ENCODE measurements at places on chromosomes 4 and X.

GRCh38 chr4:11480683-11481082, 52.0 kb upstream of the HS3ST1 start:
- DNase-seq: peak; percentile 80

GRCh38 chr4:10532155-10532554, 74.9 kb upstream of the ZNF518B start:
- no peak for DNase-seq

DNA sequence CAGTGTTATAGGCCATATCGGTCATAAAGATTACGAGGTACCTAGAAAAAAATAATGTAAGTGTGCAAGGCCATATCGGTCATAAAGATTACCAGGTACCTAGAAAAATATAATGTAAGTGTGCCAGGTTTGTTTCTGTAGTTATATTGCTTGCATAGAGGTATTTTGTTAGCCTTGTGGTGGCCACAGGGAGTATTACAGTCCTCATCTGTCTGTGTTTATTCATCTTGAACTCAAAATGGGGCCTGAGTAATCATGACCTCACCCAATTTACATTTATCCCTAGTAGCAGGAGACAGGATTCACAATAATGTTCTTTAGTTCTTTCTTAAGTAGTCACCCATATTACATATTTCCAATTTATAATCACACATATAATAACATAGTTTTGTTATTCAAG, 459.7 kb downstream of the MID1IP1 start:
- DNase-seq: no peak

DNA sequence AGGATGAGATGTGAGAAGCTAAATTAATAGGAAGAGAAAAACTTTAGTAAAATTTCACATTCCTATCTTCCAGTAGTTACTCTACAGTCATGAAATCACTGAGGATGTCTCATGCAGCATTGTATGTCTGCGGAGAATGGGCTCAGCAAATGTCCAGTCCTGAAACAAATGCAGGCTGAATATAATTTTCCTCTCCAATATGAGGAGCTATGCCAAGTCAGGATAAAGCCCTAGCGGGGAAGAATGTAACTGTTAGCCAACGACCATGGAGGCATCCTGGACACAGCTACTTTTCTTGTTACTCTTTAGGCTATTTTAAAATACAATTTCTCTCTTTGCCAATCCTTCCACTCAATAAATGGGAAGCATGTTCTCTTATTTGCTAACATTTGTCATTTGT, 127.7 kb downstream of the PRKX start:
- DNase-seq: no peak

- DNase-seq: no peak
These were observed 13.8 kb downstream of the GUCY1B1 start for GRCh38 chr4:155772459-155773195.

- DNase-seq: no peak
These were observed 840 bp upstream of the RPL34 start for GRCh38 chr4:108619372-108620100.

DNA sequence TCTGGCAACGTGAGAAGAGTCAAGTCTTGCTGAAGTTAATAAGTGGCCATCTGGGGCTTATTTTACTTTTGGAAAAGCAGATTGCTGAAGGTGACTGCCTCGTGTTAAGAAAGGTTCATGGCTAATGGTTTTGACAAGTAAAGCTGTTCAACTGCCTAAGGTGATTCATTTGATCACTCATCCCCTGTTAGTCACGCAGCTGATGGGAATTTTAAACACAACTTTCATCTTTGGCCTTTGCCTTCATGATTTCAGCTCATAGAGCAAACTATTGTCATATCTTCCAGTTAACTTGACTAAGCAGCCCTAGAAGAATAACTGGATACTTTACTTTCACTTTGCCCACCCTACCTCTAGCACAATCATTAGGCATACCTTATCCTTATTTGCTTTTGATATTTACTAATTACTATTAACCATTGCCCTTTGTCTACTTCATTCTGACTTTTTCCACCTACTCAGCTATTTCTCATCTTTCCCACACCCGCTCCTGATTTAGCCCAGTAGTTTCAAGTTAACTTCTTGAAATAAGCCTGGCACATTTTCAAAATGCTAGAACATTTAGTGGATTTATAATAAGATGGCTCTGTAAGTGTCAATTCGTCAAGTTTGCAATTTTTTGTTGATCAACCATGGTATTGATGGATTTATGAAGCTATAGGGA, 170.6 kb upstream of the S100G start:
- DNase-seq: no peak

DNA sequence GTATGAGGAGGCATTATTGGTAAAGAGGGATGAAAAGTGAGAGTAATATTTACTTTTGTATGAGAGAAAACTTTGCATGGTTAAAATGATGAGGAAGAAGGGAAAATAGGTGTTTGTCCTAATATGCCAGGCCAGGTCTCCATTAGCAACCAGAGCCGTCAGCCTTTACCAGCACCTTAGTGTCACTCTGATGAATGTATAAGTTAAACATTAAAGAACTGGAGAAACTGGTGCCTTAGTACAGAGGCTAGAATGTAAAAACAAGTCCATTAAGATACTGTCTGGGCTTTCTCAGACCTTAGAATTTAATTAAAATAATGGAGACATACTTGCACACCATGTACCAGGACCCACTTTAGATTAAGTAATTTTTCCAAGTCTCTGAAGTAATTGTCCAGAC, 222.3 kb downstream of the FAM47A start:
- no peak for DNase-seq

- no peak for DNase-seq
These were observed 1662.1 kb upstream of the TENM3 start for GRCh38 chr4:180581061-180581460.

DNA sequence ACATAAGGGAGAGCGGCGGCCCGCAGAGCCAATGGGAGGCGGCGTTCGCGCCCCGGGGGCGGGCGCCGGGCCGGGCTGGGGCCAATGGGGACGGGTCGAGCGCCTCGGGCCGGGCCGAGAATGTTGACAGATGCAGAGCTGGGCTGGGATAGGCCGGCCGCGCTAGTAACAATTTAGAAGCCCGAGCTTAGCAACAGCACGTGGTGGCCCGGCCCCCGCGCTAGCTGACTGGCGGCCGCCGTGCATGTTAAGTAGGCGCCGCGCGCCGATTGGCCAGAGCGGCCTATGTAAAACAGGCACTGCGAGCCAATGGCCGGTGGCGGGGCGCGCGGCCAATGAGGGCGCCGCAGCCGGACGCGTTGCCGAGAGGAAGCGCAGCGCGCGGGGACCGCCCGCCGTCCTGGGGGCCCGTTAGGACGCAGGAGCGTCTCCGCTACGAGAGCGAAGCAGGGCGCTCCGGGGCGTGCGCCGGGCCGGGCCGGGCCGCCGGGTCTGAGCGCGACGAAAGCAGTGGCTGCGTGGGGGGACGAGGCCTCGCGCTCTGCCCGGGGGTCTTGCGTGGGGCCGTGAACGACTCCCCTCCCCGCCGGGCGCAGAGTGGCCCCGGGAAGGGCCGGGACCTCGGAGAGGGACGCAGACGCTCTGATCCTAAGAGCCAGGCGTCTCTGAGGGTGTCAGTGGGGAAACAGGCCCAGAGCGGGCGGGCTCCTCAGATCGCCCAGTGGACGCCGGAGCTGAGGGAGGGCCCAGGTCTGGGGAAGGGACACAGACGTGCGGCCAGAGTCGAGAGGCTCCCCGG, 435 bp upstream of the MXD4 start:
- DNase-seq: peak; percentile 93

- DNase-seq: no peak
These were observed 45.4 kb downstream of the UGT2A3 start for GRCh38 chr4:68905939-68906779.

- DNase-seq: no peak
These were observed 54.3 kb downstream of the NRK start for GRCh38 chrX:105876658-105877057.

DNA sequence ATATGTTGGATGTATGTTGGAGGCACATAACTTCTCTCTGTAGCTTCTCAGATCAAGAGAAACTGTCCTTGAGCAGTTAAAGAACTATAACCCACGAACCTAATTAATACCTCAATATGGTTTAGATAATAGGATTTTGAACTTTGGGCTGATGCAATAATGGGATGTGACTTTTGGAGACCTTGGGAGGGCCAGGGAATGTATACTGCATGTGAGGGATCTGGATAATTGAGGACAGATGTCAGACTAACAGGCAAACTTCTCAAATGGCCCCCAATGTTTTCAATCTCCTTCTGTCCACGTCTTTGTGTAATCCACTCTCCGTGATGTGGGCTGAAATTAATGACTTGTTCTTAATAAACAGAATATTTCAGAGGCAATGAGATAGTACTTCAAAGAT, 202.2 kb upstream of the FAT4 start:
- no peak for DNase-seq

GRCh38 chr4:143184217-143184502, 557 bp upstream of the USP38 start:
- DNase-seq: no peak

- no peak for DNase-seq
These were observed 289.2 kb downstream of the NR3C2 start for GRCh38 chr4:148152868-148153625.

- DNase-seq: no peak
These were observed 1274.7 kb downstream of the ADGRL3 start for GRCh38 chr4:62474802-62475201.

- DNase-seq: no peak
These were observed 173.5 kb downstream of the DCLK2 start for GRCh38 chr4:150251752-150252190.

GRCh38 chrX:149516604-149517003, 11.5 kb upstream of the IDS start:
- no peak for DNase-seq

DNA sequence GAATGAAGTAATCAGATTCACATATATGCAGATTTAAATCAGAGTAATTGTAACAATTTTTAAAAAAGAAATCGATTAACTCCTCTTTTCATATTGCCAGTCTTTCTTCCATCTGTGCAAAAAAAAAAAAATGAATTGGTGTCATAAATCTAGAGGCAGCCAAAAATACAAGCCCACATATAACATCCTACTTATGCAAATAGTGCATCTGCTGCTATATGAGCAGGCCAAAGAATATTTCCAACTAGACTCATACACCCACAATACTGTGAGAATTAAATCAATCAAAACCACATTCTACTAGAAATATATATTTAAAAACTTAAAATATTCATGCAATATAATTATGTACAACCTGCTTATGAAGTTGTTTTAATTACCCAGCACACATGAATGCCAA, 298.1 kb upstream of the TRAM1L1 start:
- no peak for DNase-seq

GRCh38 chr4:23878912-23879732, 10.7 kb downstream of the PPARGC1A start:
- DNase-seq: no peak

DNA sequence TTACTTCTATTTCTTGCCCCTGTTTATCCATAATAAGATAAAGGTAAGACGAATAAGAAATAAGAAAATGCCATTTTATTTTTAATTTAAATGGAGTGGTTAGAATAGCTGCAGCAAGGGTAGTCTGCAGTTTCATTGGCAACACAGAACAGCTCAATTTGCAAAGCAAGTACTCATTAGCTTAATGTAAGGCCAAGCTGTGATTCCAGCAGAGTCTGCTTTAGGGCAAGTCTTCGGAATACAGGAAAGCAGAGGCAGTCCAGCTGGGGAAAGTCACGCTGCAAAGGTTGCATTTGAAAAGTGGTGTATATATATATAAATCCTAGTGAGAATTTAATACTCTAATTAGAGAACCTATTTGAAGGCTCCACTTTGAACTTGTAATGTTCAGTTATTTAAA, 59.0 kb downstream of the ANXA10 start:
- DNase-seq: no peak

- DNase-seq: no peak
These were observed 146.8 kb downstream of the PPP3CA start for GRCh38 chr4:101200561-101200960.

Measured in T-helper 2 cell (primary cell).